ENCODE measurements at places on chromosomes 4 and X.

DNA sequence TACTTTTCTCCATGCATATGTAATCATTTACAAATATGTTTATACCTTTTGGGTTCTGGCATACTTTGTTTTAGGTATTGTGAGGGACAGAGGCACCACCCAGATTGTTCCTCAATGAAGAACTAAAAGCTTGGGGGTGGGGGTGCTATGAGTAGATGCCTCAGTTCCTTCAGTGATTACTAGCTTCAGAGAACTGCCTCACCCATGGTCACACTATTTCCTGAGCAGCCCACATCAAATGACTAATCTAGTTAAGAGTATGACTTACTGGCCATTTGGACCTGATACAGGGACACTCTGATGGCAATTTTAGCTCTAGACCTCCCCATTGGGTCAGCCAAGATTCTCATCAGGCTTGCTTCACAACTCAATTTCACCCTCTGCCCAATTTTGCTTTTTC is 22.2 kb upstream of the CXXC4 start:
- no peak for DNase-seq

GRCh38 chr4:108560616-108561015 is 59.8 kb upstream of the RPL34 start:
- DNase-seq = no peak

DNA sequence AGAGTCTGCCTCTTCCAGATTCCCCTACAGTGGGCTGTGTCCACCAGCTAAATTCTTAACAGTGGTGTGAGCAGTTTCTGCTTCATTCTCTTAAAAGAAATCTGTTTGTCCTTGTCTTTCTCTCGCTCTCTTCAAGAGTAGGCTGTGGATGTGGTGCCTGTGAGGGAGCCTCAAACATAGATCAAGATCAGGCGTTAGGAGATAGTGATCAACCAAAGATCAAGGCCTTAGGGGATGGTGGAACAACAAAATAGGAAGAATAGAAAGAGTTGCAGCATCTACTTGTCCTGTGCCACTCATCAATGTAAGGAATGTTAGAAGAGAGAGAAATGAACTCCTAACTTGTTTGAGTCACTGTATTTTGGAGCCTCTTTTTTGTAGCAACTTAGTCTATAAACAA is 144.2 kb downstream of the AASDH start:
- no peak for DNase-seq

DNA sequence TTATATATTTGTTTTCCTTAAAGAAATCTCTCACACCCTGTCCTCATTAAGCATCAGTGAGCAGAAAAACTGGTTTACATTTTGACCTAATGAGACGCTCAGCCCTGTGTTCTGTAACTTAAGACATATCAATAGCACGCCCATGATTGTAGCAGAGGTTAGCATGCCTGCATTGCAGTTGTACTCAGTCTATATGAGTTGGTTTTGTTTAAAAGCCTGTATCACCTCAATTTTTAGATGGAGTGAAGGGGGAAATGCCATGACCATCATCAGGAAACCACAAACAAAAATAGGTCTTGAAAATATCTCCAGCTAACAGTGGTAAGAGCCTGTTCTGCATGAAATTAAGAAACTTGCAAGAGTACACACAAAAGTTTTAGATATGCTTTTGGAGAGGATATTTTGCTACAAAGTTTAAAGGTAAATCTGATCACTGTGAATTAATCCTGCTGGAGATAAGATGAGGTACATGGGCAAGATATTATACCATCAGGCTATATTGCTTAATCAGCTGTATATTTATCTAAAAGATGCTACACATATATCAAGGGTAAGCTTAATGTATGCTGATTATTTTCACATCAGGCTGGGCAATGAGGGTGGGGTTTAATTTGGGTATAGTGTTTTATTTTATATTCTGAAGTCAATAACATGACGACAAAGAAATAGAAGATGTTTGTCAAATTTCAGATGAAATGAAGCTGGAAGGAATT is 13.1 kb upstream of the COQ2 start:
- DNase-seq = no peak

- DNase-seq = no peak
Observed at GRCh38 chrX:24207826-24208225, 58.3 kb downstream of the ZFX start.

DNA sequence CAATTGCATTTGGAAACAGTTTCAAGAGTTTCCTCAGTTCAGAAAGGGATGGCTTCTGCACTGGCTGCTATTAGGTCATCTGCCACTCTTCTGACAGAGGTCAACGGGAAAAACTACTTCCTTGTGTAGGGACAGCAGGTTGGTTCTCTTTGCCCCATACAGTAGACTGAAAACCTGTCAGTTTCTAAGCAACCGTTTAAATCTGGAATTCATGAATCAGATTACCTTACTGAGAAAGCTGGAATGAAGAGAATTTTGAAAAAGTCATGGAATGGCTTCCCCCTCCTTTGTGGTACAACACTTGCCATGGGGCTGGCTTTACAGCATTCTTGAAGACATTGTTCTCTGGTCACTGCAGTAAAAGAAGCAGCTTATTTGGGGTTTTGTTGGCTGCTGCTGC is 240.3 kb downstream of the IL1RAPL2 start:
- no peak for DNase-seq

Measured in midbrain (tissue), 1 donor.